SIG-M5 (cell line): ENCODE measurements at places on chromosomes 4 and X.

DNA sequence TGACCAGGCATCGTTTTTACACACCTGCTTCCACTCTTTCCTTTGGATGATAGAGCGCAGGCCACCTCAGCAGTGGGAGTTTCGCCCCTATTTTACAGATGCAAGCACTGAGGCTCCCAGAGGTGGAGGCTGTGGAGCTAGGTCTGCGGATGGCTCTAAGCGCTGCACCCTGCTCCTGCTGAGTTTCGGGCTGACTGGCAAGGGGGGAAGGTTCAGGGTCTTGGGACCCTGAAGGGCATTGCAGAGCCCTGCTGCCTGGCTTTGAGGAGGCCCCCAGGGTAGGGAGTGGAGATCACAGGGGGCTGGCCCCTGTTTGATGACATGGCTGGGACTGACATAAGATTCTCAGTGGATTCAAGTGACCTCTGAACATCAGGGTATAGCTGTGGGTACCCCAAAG lies 62.8 kb upstream of the NKX1-1 start:
- no peak for DNase-seq

DNA sequence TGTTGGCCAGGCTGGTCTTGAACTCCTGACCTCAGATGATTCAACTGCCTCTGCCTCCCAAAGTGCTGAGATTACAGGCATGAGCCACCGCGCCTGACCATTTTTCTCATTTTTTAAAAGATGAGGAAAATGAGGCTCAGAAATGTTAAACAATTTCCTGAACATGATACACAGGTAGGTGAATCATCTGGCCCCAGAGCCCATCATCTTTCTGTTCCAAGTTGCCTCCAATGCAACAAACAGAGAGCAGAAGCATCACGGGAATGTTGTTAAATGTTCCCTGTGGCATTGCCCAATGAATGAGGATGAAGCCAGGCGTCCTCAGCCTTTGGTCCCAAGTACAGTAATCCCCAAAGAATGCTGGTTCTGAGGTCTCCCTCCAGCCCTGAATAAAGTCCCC lies 31.3 kb upstream of the ANXA5 start:
- DNase-seq: no peak

- no peak for DNase-seq
Measured at GRCh38 chr4:10120943-10121567, 4.5 kb upstream of the WDR1 start.

DNA sequence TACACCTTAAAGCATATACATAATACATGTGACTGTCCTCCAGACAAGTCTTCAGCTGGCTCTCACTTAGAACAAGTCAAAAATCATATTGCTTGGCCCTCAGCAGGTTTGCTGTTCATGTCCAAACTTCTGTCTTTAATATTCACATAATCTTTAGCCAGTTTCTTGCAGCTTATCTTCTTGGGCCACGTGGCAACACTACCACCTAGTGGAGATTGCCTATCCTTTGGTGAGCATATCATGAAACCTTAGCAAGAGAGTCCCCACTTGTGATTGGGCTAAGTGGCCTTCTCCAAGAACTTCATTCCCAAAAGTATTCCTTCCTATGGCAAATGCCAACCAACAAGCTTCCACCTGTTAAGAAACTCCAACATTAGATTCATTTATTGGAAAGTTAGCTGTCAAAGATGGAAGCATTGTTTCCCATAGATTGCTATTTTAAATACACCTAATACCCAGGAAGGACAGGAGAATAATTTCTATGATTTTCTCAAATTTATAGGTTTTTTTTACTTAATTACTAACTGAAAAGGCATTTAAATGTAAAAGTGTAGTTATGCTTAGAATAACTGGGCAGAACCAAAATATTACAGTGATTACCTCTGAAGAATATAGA lies 231.9 kb upstream of the INTU start:
- DNase-seq: no peak

DNA sequence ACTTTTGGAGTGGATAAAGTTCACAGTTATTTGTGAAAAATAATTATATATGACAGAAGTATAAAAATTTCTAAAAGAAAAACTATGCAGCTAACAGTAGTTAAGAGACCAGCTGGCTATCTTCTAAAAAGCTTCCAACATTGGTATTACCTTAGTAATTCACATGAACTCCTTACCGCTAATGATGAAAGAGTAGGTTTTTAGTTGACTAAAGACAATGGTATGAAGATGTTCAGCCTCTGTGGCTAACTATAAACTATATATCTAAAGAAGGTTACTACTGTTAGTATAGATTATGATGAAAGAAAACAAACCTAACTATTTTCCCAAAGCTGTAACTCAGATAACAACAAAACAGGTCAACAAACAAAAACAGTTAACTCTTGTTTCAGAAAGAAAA lies 10.4 kb downstream of the CCNI start:
- no peak for DNase-seq

DNA sequence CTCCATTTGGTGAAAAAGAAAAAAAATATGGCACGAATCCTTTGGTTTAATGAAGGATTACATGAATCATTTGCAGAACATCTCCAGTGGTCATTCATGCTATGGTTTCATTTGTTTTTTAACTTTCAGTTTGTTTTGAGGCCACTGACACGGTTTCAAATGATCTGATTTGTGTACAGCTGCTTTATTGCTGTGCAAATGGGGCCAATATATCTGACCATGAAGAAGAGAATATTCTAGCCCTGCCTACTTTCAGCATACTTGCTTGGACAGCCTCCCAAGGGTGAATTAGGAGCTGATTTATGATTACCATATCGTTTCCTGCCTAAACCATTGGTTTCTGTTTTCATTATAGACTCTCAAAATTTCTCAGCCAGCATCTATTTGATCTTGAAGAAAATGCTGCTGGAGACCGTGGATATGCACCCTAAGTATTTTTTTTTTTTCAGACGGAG lies 30.7 kb downstream of the SPARCL1 start:
- DNase-seq: no peak

- DNase-seq: no peak
Measured at GRCh38 chr4:157128395-157128794, 52.4 kb downstream of the GLRB start.

- no peak for DNase-seq
Measured at GRCh38 chr4:111991163-111991562, 154.1 kb upstream of the FAM241A start.
